ENCODE measurements at places on chromosomes 1 and 21.

- no peak for DNase-seq
Measured at GRCh38 chr1:44012941-44013609, 18.2 kb downstream of the SLC6A9 start.

DNA sequence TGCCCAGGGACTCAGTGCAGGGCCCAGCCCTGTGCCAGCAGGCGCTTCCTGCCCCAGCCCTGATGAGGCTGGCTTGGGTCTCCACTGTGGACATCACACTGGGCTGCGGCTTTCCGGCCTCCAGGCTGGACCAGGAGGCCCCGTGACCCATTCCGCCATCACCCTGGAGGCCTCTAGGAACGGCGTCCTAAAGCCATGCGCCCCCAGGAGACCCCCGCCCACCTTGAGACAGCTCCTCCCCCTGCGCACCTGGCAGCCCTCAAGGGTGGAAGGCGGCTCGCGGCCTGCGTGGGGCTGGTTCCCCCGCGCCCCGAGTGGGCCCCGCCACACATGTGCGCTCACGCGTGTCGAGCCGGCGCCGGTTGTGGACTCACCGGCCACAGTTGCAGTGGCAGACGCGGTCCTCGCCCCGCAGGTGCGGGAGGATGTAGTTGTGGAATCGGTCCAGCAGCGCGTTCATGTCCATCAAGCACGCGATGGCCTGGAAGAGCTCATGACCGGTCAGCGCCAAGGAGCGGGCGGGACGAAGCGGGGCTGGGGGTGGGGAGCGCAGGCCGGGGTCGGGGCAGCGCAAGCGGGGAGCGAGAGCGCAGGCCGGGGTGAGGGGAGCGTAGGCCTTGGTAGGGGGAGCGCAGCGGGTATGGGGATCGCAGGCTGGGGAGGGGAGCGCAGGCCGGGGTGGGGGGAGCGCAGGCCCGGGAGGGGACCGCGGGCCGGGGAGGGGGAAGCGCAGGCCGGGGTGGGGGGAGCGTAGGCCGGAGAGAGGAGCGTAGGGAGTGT is 924 bp downstream of the TMEM240 start:
- no peak for DNase-seq

- DNase-seq: no peak
Measured at GRCh38 chr1:245310571-245311531, 156.1 kb downstream of the KIF26B start.

- no peak for DNase-seq
Measured at GRCh38 chr1:173113015-173113741, 62.4 kb upstream of the TNFSF18 start.

DNA sequence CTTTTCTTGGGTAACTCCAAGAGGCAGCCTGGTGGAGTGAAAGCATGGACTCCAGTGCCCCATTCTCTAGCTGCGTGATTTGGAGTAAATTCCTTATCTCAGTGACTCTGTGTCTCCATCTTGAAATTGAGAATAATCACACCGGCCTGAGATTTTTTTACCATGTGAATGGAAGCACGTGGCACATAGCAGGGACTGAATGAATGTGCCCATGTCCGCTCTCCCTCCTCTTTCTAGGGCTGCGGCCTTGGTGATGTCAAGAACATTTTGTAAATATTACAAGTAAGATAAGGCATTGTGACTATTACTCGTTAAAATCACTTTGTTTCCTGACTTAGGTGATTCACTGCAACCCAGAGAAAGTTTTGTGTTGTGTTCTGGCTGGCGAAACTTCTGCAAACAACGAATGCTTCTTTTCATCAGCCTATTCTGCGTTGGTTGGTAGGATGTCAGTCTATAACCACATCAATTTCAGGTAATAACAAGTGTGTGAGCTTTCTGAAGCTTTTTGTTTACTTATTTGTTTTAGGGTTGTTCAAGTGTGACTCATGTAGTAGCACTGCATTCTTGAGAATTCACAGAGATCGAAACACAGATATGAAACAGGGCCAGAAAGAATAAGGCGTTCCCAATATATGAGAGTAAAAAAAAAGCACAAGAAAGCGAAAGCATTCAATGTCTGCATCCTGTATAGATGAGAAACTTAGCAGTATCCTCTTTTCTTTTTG is 135.7 kb upstream of the SLC45A1 start:
- no peak for DNase-seq

GRCh38 chr1:47510282-47510811 is 72.5 kb downstream of the FOXD2 start:
- DNase-seq: no peak

GRCh38 chr1:28046716-28047115 is 41.7 kb downstream of the EYA3 start:
- no peak for DNase-seq

- DNase-seq: no peak
Measured at GRCh38 chr21:43317959-43318358, 109.0 kb downstream of the SIK1 start.

DNA sequence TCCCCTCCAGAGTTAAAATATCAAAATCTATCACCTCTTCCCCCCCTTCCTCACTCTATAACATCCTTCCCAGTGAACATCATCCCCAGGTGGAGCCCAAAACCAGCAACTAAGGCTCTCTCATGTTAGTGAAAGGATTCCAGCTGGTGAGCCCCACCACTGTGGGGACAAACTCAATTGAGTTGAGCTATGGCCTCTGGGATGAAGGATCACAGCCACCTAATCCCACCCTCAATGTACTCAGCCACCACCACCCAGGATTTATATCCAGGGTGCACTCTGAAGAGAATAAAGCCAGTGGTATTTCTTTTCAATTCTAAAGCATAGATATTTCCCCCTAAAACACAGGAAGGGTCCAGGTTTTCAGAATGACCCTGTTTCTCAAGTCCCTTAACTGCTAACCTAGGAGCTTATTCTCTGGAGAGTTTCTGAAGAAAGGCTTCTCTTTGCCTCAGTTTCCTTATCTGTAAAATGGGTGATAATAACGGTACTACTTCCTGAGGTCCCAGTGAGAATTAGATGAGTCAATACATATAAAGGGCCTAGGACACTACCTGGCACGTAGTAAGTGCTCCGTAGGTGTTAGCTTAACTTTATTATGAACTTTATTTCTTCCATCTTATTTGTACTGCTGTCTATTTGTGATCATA is 15.6 kb upstream of the BOLA1 start:
- DNase-seq: no peak

- no peak for DNase-seq
Measured at GRCh38 chr1:155379631-155380090, 59.0 kb downstream of the RUSC1 start.

GRCh38 chr1:21261551-21262292 is 28.5 kb downstream of the ECE1 start:
- no peak for DNase-seq

DNA sequence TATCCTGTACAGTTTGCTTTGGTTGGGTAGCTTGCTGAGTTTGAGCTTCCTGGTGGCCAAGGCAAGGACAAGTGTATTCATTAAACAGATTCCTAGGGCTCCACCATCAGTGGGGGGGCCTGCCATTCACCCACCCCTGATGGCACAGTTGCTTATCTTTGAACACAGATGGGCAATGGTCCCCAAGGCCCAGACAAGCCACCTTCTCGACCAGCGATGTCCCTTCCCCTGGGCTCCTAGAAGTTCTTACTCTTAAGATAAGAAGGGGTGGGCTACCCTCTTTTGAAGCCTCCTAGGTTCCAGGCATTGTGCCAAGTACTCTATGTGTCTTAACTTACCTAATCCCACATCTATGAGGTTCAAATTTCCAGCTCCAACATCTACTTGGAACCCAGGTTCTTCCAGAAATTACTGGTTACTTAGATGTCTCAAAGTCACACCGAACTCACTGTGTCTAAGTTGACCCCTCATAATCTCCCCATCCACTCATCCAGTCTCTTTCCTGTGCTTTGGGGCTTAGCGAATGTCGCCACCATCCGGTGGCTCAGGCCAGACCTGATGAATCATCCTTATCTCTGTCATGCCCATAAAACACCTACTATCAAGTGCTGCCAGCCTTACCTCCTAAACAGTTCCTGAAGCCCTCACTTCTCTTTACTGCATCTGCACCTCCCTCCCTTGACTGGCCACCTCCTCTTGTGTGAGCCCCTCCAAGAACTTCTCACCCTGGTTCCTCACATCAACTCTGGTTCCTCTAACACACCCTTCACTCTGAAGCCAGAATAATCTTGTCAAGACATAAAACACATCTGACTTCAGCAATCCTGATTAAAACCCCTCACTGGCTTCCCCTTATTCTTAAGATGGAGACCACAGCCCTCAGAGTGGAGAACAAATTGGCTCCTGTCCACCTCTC is 50.1 kb downstream of the KLHDC7A start:
- no peak for DNase-seq

DNA sequence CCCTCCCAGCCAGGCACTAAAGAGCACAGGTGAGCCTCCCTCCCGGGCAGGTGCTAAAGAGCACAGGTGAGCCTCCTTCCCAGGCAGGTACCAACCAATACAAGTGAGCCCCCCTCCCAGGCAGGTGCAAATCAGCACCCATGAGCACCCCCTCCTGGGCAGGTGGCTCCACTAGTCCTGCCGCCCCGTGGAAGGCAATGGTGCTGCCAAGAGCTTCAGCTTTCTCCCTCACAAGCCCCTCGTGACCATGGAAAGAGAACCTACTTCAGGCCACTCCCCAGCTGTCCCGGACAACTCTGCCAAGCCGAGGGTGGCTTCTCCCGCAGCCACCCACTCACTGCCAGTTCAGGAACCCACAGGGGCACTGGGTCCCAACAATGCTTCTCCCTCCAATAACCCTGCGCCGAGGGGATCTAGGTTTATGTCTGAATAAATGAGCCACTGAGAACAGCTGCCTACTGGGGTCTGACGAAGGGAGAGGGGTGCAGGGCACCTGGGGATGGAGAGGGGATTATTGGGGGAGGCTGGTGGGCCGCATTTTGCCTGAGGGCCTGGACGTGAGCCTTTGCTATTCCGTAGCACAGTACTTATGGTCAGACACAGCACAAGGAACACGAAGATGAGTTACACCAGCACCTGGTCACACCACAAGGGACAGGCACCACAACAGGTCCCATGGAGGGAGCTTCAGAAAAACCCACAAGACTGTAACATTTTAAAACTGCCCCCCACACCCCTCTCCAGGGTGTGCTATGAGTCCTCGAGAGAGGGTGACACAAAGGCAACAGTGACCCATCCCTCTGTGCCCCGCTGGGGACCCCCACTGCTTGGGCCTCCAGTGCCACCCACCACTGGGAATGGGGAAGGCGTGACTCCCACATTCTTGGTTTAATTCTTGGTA is 46.3 kb downstream of the PRDM15 start:
- no peak for DNase-seq

DNA sequence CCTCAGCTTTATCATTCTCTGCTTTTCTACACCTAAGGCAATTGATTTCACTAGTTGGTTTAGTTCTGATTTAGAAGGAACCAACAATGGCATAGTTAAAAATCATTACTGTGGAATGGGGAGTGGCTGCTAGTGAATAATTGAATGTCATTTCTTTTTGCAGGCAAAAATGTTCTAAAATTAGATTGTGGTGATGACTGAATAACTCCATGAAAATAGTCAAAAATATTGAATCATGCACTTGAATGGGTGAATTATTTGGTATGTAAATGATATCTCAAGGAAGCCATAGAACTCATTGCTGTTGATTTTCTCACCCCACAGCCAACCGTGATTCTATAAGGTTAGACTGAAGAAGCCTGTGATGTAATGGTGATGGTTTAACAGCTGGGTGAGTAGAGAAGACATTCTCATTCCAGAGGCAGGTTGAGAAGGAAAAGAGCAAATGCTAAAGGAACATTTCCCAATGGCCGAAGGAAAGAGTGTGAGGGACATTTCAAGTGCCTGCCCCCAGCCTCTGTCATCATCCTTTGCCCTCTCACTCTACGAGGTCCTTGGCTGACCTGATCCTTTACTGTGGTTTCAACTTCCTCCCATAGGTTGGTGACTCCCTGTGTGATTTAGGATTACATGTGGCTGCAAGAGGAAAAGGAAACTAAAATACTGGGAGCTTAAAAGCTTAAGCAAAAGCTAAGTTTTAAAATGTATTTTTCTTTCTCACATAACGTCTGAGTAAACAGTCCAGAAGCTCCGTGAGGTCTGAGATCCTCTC is 12.5 kb downstream of the OVAAL start:
- no peak for DNase-seq

- no peak for DNase-seq
Measured at GRCh38 chr1:23930270-23930669, 17.1 kb upstream of the CNR2 start.

GRCh38 chr1:240099748-240100147 is 8.1 kb downstream of the FMN2 start:
- no peak for DNase-seq

- DNase-seq: no peak
Measured at GRCh38 chr1:29090937-29091618, 32.6 kb downstream of the TMEM200B start.

GRCh38 chr1:164748253-164748899 is 189.4 kb downstream of the PBX1 start:
- DNase-seq: no peak

GRCh38 chr1:183034682-183035081 is 11.5 kb downstream of the LAMC1 start:
- no peak for DNase-seq

DNA sequence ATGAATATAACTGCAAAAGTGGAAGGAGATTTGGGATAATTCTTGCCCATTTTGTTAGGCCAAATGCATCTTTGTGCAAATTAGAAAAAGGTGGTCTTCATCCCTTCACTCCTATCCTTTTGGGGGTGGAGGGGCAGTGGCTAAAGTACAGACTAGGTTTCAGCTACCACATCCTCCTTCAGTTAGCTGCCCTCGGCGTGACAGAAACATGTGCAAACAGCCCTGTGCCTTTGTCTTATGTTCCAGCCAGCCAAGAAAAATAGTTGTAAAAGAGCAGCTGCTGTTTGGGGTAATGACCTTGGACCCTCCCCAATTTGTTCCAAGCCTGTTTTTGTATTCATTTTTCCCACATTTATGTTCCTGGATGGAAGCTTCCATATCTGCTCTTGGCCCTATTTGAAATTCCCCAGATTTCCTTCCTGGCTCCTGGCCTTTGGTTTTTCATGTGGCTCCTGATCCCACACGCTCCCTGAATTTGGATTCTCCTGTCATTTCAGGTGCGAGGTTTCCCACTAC is 8.3 kb upstream of the LGALS8 start:
- no peak for DNase-seq

DNA sequence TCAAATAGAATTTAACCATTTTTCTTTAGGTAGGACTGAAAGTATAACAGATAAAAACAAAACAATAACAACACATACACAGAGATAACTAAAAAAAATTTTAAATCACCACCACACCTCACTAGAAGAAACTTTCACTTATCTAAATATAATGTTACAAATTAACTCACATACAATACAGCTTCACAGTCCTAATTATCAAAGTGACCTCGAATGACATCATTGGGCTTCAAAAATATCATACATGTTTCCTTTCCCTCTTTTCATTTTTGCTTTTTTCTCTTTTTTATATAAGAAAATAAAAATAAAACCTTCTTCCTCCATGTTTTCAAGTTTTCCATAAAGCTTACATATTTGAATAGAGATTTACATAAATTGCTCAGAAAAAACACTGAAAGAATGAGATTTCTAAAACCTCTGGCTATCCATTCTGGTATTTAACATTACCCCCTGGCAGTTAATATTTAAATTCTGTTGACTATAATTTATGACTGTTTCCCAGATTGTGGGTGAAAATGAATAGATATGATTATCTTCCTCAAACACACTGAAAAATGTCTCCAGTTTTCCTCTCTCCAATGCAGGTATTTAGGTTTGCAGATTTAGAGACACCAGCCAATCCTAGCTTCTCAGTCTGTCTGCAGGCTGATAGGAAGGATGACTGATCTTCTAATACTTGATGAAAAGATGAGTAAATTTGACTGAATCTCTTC is 40.5 kb upstream of the SLC19A2 start:
- DNase-seq: peak; percentile 38

Data from NCI-H1048 (cell line).